ENCODE measurements at places on chromosomes 12 and 14.

- DNase-seq = no peak
Observed at GRCh38 chr14:61638595-61639387, 56.5 kb upstream of the HIF1A start.

DNA sequence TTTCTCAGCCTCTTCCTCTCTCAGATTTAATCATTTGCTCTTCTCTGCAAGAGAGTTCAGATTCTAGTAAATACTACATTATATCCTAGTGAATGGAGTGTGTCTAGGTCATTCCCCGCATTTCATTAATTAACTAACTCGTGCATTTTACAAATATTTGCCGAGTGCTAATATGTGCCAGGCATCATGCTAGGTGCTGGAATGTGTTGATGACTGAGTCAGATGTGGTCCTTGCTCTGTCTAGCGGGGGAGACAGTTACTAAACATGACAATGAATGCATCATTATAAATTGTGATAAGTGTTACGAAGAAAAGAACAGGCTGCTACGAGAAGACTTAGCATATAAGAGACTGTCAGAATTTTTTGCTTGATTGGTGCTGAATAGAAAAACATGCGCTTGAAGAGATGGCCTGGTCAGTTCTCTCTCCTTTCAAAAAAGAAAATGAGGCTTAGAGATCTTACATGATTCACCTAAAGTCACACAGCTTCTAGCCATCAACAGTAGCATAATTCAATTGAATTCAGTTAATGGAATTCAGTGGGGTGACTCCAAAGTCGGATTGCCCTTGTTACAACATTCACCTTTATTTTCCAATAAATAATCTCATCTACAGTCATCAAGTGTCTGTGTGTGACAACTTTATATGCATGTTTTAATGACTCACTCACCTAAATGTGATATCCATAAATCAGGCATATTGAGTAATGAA lies 48.7 kb upstream of the MAX start:
- DNase-seq = no peak

- DNase-seq = peak; percentile 66
Observed at GRCh38 chr12:14954269-14954668, 7.1 kb downstream of the ARHGDIB start.

GRCh38 chr14:92105073-92105892 lies 1.1 kb downstream of the ATXN3 start:
- DNase-seq = no peak

- DNase-seq = no peak
Observed at GRCh38 chr12:103495469-103496456, at the start of gene C12orf42. TSS of gene C12orf42 (minus strand) at chr12:103495968. CDS start at chr12:103478426, 17,542 bp downstream.

GRCh38 chr12:56709759-56710376 lies 15.2 kb downstream of the NACA start:
- no peak for DNase-seq

DNA sequence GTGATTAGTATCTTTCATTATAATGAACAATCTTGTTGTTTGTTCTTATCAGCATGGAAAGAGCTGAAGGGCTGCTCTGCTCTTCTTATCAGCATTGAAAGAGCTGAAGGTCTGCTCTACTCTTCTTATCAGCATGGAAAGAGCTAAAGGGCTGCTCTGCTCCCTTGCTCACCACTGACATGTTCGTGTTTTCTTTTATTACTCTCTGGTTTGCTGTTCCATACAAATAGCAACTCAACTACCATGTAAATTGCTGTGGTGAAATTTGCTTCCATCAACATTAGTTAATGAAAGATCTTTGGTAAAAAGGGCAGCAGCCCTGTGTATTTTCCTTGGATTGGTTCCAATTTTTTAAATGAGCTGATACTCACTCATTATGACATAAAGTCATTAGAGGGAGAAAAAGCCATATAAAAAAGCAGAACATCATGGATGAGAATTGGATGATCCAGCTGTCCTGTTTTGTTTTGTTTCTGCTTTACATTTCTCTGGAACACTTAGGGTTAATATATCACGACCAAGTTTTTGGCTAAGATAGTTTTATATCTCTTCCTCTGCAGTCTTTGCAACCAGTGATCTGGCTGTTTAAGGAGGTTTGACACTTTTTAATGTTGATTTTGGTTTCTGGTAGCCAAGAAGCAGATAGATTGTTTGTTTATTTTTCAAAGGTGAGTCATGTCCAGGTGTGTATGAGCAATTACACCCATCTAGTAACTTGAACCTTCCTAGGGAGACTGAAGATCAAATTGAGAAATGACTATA lies 356.6 kb downstream of the CEP128 start:
- DNase-seq = no peak

GRCh38 chr12:91811481-91812287 lies 334.0 kb downstream of the BTG1 start:
- peak; percentile 30 for DNase-seq

DNA sequence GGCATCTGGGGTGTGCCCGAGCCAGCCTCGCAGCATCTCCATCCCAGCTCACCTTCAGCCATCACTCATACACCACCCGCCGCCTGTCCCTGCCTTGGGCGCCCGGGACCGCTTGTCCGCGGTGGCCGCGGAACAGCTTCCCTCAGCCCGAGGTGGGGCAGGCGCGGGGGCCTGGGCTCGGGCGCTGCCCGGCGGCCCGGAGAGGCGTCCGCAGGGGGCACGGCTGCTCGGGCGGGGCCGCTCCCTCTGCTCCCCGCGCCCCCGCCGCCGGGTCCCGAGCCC lies 430 bp downstream of the SLC41A2 start:
- DNase-seq = no peak

- peak; percentile 61 for DNase-seq
Observed at GRCh38 chr12:121465921-121466793, 66.2 kb downstream of the RNF34 start.

- no peak for DNase-seq
Observed at GRCh38 chr14:101562659-101563351, 1.5 kb downstream of the DIO3 start.

DNA sequence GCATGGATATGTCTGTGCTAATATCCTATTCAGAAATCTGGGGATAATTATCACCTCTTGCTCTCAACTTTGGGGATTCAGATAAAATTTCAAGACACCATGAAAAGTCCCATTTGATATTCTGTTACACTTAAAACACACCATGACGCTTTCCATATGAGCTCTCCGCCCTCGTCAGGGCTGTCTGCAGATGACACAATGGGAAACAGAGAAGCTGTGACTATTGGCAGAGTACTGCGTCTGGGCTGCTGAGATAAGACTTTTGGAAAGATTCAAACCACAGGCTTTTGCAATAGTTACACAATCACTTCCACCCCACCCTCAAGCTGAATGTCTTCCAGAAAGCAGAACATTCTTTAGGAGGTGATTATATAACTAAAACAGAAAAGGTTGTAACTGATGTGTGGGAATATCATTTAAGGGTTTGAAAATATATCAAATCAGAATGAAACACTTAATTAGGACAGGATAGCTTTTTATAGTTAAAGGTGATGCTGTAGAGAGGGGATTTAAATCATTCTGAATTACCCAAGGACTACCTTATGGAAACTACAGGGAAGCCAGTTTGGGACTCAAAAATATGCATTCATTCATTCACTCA lies 75.3 kb upstream of the TMPO start:
- DNase-seq = peak; percentile 99

- no peak for DNase-seq
Observed at GRCh38 chr12:72282721-72283120, 10.6 kb downstream of the TRHDE start.

DNA sequence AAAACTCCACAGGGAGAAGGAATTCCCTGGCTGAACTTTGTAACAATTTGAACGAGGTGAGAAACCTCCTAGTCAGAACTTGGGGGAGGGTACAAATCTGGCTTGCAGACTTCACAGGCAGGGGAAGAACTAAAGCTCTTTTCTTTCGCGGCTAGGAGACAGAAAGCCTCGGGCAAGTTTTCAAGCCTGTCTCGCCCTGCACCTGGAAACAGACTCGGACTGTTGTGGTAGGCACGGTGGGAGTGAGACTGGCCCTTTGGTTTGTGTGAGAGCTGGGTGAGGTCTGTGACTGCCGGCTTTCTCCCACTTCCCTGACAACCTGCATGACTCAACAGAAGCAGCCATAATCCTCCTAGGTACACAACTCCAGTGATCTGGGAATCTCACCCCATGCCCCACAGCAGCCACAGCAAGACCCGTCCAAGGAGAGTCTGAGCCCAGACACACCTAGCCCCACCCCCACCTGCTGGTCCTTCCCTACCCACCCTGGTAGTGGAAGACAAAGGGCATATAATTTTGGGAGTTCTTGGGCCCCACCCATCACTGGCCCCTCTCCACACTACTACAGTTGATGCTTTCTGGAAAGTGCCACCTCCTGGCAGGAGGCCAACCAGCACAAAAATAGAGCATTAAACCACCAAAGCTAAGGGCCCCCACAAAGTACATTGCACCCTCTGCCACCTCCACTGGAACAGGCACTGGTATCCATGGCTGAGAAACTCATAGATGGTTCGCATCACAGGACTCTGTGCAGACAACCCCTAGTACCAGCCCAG lies 102.7 kb upstream of the ST8SIA1 start:
- DNase-seq = no peak

GRCh38 chr12:49980501-49981349 lies 8.0 kb downstream of the AQP6 start:
- DNase-seq = no peak

DNA sequence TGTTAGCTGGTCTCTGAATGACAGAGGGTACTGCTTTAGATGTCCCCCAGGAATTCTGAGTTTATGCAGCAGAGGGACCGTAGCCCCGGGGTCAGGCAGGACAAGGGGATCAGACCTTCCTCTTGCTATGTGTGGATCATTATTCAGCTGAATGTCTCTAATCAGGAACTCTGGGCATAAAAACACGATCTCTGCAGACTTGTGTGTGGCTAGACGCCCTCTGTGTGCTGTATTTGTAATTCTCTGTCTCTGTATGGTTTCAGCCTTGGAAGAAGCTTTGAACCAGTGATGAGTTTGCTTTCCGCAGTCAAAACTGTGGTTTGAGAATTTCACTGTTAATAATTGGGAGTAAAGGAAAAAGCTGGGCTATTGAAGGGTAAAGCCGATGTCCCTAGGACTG lies 125.3 kb downstream of the ETV6 start:
- DNase-seq = no peak

DNA sequence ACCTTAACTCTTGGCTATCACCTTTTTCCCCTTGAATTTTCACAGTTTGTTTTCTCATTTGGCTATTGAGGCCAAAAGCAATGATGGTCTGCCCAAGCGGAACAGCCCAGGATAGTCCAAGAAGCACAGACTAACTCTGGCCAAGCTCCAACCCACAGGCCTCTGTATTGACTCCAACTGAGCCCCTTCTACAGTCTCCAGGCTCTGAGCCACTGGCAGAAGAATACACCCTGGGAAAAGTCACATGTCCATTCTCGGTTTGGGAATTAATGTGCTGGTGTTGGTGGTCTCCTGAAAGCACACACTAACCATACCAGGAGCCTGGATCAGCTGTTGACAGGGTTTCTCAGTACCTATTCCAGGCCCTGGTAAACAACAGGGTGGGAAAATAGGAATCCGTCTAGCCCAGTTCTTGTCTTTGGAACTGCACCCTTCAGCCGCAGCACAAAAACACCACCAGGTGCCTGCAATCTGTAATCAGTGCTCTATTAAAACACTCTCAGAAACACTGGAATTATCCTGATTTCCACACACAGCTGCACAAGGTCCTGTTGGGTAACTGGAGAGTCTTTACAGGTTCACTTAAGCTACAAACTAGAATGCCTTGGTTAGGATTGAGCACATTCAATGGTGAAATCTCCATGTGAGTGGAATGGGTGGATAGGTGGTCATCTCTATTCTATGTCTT lies 63.6 kb downstream of the STXBP6 start:
- no peak for DNase-seq

DNA sequence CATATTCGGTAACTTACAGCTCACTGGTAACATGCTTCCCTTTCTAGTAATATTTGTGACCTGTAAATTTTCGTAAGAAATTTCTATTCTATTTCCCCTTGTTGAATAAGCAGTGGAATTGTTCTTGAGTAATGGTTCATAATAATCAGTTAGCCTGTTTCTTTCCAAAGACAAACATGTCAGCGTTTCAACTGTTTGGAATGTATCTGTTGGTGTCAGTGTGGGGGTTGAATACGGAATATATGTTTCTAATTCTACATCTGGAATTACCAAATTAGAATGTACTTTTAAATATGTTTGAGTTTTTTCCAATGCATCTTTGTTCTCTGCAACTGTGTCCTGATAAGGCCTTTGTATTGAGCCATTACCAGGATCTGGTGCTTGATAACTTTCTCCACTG lies 2.0 kb downstream of the BBS10 start:
- DNase-seq = no peak

DNA sequence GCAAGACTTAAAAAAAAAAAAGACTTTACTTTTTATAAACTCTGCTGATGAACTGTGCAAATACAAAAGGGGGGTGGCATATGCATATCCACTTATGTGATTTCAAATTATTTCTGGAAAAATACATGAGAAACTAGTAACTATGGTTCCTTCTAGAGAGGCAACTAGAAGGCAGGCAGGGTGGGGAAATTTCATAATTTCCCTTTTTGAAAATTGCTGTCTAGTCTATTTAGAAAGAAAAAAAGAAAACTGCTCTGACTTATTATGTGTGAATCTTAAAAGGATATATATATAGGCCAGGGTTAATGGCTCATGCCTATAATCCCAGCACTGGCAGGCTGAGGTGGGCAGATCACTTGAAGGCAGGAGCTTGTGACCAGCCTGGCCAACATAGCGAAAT lies 42.3 kb downstream of the ANAPC7 start:
- no peak for DNase-seq

DNA sequence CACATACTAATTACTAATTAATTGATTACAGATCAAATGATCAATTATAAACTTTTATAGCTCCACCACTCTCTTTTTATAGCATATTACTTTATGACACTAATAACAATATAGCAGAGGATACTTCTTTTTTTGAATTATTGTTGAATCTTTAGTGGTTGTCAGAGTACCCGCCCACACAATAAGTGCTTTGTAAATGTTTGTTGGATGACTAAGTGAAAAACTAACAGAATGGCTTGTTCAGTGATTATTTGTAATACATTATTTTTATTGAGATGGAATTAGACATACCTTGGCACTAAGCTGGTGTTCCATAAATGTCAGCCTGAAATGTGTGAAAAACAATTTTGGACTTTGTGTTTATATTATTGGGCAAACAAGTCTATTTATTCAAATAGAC lies 670.5 kb upstream of the ATXN7L3B start:
- no peak for DNase-seq

All from MV-4-11 (cell line).